Head of caudate nucleus (tissue), 42 donors: ENCODE measurements at places on chromosomes 13 and 19.
A peak's percentile ranks its signal among the peaks of the same experiment; 100 is the strongest.

DNA sequence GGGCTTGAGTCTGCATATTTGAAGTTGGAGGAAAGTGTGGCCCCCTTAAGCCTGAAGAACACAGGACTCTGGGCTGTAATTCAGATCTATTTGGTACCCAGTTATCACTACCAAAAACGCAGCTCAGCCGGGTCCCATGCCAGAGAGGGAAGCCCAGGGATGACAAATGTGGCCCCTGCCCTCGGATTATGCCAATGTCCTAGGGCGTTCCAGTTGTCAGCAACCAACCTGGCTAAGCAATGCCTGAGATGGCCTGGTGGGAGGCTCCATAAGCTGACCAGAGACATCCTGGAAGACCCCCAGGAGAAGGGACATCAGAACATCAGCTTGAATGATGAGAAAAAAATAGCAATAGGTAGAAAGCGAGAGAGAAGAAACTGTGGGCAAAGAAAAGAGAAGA lies 79.6 kb upstream of the UQCRFS1 start:
- DNase-seq, result no peak

GRCh38 chr19:9645472-9645871 lies 24.4 kb upstream of the ZNF561 start:
- no peak for DNase-seq

GRCh38 chr13:59547950-59548349 lies 615.8 kb downstream of the DIAPH3 start:
- DNase-seq, result no peak

GRCh38 chr13:67951431-67951830 lies 721.3 kb upstream of the PCDH9 start:
- DNase-seq, result no peak

DNA sequence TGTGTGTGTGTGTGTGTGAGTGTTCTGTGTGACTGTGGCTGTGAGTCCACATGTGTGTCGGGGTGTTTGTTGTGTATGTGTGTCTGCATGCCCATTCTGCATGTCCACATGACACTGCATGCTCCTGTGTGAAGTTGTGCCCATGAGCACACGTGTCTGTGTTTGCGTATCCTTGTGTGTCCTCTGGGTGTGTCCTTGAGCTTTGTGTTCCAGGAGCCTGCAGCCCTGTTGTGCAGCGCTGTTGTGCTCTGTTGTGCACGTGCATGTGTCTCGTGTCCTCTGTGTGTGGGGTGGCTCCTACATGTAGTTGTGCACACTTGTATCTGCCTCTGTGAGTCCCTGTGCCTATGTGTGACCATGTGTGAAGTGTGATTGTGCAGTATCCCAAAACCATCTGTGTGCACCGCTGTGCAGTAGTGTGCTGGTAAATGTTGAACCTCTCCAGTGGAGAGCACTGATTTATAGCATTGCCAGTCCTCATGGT lies 2.2 kb upstream of the ARHGEF18 start:
- no peak for DNase-seq

GRCh38 chr19:4580961-4581665 lies 21.6 kb upstream of the SEMA6B start:
- DNase-seq, result no peak

- DNase-seq, result no peak
Observed at GRCh38 chr13:61608138-61608537, 192.5 kb upstream of the PCDH20 start.

GRCh38 chr13:51849145-51850101 lies 4.4 kb upstream of the TMEM272 start:
- DNase-seq, result no peak

- no peak for DNase-seq
Observed at GRCh38 chr13:94224670-94225069, 254.8 kb downstream of the DCT start.

DNA sequence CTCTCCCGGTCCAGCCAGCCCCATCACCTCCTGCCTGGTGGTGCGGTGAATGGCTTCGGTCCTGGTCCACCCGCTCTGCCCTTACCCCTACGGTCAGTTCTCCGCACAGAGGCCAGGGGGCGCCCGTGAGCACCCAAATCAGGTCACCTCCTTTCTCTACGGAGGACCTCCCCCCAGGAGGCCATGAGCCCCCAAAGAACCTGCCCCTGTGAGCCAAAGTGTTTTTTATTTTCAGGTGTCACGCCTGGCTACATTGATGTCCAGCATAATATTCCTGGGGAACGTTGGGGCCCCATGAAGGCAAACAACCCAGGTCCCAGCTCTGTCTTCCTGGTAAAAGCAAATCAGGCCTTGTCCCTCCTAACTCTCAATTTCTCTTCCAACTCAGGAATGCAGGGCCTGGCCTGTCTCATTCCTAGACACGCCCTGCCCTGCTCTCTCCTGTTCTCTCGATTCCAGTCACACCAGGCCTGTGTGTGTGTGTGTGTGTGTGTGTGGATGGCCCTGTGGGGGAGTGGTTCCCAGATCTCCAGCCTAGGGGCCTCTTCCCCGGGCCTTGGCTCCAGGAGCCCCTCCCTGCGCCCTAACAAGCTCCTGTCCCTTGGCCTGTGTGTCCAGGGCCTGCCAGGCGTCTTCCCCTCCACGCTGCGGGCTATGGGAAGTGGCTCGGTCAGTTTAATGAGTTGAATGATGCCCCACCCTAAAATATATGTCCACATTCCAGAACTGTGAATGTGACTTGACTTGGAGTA lies 9.7 kb upstream of the GIPC1 start:
- DNase-seq, result peak; percentile 58

DNA sequence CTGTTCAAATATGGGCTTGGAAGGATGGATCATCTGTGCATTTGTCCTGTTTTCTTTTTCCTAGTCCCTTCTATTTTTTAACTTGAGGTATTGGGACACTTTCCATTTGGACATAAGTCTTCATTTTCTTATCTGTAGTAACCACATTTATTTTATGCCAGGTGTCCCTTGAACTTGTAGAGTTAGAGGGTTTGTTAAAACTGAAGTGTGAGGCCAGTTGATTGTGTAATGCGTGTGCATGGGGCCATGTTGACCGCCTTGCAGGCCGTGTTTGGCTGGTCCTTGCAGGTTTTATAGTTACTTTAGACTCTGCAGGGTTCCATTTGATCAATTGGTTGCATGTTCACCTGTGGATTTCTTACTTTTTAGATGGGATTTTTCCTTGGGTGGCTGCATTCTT lies 21.0 kb downstream of the SAE1 start:
- no peak for DNase-seq

GRCh38 chr13:79767126-79767525 lies 286.2 kb downstream of the NDFIP2 start:
- DNase-seq, result no peak

- no peak for DNase-seq
Observed at GRCh38 chr13:77833331-77833863, 85.2 kb downstream of the EDNRB start.

- DNase-seq, result no peak
Observed at GRCh38 chr13:111962431-111962891, 104.5 kb upstream of the SOX1 start.

DNA sequence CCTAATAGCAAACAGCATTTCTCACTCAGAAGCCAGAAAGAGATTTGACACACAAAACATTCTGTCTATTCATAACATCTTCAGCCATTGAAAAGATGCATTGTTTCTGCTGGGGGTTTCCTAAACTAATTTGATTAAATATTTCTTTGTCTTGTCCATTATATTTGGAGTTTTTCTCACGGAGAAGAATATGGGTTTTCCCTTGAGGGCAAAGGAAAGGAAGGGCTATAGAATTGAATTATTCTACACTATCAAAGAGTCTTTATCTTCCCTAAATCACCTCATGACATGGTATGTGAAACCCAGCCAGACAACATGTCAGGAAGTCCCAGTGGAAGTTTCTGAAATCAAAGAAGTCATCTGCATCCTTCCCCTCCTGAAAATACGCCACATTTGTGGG lies 186.4 kb downstream of the SHISA2 start:
- DNase-seq, result no peak

DNA sequence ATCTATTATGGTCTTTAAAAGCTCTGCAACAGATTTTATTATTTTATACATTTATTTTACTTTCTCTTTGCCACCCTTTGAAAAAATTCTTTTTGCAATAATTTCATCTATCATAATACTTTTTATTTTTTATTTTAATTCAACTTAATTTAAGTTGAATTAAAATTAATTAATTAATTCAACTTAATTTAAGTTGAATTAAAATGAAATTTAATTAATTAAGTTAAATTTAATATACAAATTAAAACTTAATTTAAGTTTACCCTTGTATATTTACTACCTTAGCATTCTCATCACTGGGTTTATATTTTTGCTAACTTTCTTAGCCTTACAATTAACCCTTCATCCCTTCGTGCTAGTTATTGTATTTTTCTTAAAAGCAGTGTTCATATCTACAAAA lies 301.4 kb downstream of the SLITRK5 start:
- no peak for DNase-seq

- no peak for DNase-seq
Observed at GRCh38 chr19:13176345-13176744, 26.1 kb downstream of the IER2 start.

DNA sequence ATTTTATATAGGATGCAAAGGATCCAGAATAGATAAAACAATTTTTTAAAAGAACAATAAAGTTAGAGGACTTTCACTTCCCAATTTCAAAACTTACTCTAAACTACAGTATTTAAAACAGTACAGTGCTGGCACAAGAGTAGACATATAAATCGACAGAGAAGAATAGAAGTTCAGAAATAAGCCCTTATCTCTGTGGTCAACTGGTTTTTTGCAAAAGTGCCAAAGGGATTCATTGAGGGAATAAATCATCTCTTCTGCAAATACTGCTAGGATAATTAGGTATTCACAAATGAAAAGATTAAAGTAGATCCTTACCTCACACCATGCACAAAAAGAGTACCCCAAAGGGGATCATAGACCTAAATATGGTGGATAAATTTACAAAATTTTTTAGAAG lies 431.0 kb upstream of the HTR2A start:
- DNase-seq, result no peak

DNA sequence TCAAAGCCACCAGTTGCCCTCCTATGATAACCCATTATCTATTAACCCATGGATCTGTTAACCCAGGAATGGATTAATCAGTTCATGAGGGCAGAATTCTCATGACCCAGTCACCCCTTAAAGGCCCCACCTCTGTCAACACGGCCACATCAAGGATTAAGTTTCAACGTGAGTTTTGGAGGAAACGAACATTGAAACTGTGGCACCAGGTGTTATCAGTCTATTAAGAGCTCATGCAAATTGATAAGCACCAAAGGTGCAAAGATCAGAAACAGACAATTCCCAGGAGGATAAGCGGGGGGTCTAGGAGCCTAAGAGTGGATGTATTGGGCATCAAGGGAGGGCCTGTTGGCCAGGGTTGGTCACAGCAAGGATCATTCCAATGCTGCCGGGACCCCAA lies 19.9 kb upstream of the ELAVL1 start:
- no peak for DNase-seq

- no peak for DNase-seq
Observed at GRCh38 chr13:43785261-43785649, 1.5 kb downstream of the ENOX1 start.

GRCh38 chr19:46606019-46606418 lies 4.9 kb downstream of the CALM3 start:
- peak; percentile 66 for DNase-seq

DNA sequence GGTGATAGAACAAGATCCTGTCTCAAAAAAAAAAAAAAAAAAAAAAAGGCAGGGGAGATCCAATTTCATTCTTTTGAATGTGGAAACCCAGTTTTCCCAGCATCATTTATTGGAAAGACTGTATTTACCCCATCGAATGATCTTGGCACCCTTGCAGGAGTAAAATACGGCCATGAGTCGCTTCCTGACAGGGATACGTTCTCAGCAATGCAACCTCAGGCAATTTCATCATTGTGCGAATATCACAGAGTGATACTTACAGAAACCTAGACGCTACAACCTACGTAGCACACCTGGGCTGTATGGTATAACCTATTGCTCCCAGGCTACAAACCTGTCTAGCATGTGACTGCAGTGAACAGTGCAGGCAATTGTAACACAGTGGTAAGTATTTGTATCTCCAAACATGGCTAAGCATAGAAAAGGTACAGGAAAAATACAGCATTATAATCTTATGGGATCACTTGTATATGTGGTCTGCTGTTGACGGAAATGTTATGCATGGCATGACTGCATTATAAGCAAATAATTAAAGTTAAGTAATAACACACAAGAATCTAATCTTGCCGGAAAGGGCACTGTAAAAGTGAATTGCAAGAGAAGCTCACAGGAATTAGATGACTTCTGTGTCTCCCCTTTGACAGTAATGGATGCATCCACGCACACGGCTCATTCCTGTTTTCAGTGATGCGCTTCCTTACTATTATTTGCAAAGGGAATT lies 24.1 kb downstream of the RFX2 start:
- no peak for DNase-seq

DNA sequence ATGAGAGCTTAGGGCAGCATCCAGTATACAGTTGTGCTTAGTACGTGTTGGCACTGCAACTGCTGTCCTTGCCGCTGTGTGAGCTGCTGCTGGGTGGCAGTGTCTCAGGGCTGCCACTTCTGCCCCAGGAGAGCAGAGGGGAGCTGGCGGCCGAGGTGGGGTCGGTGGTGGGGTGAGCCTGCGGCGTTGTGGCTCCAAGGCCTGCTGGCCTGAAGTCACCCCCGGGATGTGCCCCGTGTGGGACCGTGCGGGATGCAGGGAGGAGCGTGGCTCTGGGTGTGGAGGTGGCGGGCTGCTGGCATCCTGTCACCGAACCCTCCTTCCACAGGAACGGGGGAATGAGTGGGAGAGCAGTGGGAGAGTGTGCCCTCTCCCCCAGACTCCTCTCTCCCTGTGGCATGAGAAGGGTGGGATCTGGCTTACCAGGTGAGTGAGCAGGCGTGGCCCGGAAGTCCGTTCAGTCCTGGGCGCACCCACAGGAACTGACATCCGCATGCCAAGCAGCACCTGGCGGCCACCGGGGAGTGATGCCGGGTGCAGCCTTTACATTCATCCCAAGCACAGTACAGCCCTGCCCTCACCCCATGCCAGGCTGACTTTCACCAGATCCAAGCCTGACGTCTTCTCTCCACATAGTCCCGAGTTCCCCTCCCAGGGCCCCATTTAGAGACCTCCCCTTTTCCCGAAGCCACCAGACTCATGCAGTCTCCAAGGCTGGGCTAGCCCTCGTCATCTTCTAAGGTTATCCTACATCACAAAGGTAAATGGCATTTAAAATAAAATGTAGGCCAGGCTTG lies 26.6 kb downstream of the MCF2L start:
- DNase-seq, result no peak

DNA sequence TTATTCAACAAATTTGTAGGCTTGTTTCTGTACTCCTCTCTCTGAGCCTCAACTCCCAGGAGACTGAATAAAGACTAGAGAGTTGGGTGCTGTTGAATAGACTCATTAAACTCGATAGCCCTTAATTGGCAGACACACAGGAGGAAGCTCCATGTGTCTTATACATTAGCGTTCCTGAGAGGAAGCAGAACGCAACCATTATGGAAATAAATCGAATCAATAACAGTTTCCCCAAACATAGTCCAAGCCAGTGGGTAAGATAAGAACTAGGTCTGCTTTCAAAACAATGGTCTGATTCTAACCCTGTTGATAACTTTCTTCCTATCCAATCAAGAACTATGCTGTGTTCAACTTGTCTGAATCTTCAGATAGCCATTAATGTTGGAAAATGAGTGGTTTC lies 118.1 kb upstream of the FNDC3A start:
- no peak for DNase-seq

- DNase-seq, result no peak
Observed at GRCh38 chr13:113040597-113041292, 64.8 kb upstream of the F7 start.

GRCh38 chr19:42471554-42472249 lies 29.0 kb upstream of the CXCL17 start:
- DNase-seq, result no peak
